ENCODE measurements at places on chromosomes 4 and X.

GRCh38 chr4:165150545-165150944 is 37.9 kb upstream of the TMEM192 start:
- DNase-seq = no peak

GRCh38 chr4:87213421-87214075 is 6.9 kb downstream of the KLHL8 start:
- no peak for DNase-seq

- DNase-seq = no peak
Observed at GRCh38 chr4:151215295-151215694, 61.7 kb upstream of the PRSS48 start.

GRCh38 chr4:94892051-94892450 is 134.3 kb downstream of the BMPR1B start:
- DNase-seq = no peak

GRCh38 chr4:17008834-17009345 is 110.4 kb upstream of the LDB2 start:
- DNase-seq = no peak

DNA sequence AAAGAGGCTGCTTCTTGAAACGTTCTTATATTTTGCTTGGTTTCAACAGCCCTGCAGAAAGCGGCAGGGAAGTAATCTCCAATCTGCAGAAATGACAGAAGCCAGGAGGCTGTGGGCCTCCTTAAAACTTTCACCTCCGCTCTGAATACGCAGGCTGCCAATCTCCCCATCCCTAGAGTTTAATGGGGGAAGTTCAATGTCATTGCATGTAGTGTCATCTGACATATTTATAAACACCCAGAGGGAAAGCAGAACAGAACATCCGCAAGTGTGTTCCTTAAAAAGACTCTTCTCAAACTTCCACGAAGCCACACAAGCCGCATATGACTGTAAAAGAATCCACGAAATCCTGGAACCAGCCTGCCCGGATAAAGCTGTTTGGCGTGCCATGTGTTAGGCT is 148.8 kb upstream of the TBL1X start:
- no peak for DNase-seq

- DNase-seq = no peak
Observed at GRCh38 chrX:55750256-55750655, 32.7 kb downstream of the RRAGB start.

GRCh38 chr4:153217440-153217839 is 13.2 kb downstream of the TRIM2 start:
- DNase-seq = peak; percentile 33

GRCh38 chr4:112109360-112110058 is 35.7 kb upstream of the FAM241A start:
- DNase-seq = no peak

- DNase-seq = no peak
Observed at GRCh38 chr4:120685756-120686278, 236.7 kb downstream of the PRDM5 start.

DNA sequence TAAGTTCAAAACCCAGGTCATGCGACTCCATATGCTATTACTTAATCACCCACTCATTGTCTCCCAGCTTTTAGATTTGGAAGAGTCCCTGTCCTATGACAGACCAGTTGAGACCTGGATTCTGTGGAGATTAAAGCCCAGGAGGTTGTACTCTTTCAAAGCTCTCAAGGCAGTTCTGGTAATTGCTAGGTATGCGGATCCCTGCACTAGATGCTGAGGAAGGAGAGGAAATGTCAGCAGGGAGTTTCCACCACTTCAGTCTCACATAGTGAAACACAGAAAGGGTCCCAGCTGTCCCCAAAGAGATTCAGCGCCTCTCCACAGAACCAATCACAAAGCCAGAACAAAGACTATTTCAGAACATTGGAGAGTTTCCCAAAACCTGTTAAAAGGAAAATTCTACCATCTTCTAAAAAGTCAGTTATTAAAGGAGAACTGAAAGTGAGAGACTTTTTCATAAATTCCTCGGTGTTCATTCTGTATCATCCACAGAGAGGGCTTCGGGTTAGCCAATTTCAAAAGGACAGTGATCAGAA is 53.4 kb downstream of the IRF2 start:
- no peak for DNase-seq

DNA sequence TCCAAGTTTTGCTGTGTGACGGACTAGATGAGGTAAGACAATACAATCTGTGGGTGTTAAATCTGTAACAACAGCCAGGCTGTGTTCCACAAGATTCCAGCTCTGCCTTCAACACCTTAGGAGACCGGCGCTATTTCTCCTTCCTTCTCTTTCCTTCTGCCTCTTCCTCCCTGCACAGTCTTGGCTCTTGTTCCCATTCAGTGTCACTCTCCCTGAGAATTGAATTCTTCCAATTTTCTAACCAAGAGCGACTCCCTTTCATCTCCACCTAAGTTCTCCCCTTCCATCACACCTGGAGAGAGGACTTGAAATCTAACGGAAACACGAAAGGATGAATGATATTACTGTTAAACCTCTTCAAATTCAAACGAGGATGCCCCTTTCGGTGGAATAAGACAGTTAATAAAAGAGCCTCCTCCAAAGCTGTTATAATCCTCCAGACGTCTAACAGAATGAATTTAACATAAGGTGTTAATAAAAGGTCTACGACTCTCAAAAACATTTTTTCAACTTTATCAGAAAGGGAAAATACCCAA is 2.7 kb downstream of the EPHA5 start:
- no peak for DNase-seq

DNA sequence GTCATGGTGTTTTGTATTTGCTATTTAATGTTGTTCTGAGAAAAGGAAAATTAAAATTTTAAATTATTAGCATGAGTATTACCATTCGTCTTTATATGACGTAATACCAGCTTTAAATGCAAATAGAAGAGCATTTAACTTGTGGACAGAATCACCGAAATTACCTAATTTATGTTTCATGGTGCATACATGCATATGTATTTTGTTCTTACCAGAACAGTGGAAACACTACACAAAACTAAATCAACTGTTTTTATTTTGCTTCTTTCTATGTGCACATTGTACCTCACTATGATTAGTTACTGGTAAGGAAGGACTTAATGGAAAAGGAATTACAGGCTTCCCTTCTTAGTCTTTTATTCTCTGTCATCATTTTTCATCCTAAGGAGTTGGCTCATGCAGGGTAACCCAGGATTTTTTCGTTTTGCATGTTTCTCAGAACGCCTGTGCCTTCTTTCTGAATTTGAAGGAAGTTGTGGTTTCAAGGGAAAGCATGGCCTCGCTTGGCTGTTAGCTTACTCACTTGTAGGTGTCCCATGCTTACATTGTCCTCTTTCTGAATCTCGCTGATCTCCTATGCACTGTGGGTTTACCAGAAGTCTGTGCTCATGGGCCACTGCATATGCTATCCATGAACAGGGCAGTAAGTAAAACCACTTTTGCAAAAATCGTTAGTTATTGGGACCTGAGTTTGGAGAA is 300.0 kb upstream of the PUDP start:
- DNase-seq = no peak

DNA sequence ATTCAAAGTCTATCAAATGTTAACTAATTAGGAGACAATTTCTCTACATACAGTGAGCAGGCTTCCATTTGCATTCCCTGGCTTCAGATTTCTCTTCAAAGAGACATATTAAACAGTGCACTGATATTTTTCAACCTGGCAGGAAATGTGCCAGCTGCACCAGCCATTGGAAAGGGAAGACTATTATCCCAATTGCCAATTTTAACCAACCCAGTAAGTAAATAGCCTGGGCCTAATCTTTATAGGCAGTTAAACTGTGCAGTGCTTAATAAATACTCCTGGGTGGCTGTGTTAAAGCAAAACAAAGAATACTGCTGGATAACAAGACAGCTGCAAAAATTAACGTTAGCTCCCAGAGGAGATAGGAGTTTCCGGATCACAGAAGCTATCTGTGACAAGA is 111.9 kb upstream of the GALNT7 start:
- DNase-seq = no peak

DNA sequence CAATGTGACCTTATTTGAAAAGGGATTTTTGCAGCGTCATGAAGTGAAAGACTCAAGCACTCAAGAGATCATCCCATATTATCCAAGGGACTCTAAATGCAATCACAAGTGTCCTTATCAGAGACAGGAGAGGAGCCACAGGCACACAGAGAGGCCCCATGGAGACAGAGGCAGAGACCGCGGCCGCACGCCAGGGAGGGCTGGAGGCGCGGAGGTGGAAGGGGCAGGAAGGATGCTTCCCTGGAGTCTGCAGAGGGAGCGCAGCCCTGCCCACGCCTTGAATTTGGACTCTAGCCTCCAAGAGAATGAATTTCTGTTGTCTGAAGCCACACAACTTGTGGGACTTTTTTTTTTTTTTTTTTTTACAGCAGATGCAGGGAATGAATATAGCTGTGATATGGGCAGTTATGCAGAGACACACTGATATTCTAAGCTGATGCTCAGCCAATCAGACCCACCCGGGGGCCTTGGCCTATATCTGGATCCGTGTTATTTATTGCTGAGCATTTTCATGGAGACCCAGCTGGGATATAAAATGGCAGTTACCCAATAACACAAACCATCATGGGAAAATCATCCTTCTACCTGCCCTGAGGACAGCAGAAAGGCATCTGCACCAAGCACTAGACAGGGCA is 244.8 kb upstream of the PSAPL1 start:
- no peak for DNase-seq

DNA sequence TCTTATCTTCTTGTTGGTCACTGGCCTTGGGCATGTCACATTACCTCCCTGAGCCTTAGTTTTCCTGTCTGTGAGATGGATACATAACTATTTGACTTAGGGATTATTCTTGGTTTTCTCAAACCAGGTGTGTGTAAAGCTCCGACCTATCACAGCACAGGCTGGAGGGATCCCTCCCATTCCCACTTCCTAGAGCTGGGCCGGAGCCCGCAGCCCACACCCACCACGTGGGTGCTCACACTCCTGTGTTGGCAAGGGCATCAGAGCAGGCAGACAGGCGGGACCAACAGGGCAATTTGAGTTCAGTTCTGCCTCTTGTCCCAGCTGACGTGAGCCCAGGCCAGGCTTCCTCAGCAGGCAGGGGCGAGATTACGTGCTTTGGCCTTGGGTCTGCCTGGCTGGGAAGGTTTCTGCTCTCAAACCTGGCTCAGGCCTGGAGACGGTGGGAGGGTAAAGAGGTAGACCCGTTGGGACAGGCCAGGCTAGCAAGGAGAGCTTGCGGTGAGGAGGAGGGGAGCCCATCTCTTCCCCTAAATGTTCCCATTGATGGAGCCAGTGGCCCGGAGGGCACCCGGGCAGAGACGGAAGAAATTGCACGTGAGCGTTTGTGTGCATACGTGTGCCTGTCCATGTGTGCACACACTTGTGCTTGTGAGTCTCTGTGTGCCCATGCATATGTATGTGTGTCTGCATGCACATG is 734 bp upstream of the SH3TC1 start:
- DNase-seq = no peak

DNA sequence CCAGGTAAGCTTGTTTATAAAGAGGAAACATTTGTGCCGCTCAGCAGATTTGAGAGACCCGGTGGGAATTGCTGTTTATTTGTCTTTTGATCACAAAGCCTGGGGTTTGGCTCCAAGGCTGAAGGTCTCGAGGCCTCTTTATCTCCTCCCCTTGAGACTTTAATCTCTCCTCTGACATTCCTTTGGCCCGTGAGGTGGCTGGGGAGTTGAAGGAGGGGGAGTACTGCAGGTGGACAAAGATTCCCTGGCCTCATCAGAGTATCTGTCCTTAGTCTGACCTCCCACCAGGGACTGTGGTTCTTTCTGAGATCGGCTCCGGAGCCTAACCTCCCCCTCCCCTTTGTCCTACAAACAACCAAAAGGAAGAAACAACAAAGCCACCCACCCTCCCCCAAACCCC is 216.5 kb downstream of the MID1IP1 start:
- DNase-seq = no peak

GRCh38 chr4:153521999-153522801 is 56.0 kb downstream of the TMEM131L start:
- DNase-seq = no peak

DNA sequence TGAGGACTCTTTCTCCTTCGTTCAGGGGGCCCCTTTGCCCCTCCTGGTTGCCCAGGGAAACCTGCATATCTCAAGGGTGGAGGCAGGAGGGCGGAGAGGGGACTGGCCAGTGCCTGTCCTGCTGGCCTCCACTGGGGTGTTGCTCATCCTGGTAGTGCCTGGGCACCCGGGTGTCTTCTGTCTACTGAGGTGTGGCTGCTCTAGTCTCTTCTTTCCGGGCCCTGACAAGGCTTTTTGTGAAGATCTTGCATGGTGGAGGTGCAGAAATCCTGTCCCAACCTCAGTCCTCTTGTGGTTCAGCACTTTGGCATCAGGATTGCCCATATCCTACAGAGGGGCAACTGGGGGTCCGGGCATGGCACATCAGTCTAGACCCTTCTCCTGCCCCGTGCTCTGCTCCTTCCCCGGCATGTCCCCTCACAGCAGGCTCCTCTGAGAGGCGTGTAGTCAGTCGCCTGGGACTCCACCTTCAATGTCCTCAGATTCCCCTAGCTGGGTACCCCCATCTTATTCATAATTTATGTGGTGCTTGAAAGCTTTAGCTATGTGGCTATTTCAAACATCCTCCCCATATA is 1.9 kb downstream of the CCDC110 start:
- no peak for DNase-seq

DNA sequence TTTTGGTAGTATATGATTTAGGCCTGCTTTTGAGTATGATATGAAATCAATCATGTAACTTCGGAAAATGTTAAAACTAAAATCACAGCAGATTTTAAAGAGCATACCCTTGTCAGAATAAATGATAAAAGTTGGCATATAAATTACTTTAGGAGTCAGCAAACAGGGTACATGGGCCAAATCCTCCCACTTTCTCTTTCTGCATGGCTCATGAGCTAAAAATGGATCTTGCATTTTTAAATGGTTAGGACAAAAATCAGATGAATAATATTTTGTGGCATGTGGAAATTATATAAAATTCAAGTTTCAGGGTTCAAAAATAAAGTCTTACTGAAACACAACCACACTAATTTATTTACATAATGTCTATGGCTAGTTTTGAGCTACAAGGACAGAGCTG is 214.9 kb downstream of the GASK1B start:
- DNase-seq = no peak

DNA sequence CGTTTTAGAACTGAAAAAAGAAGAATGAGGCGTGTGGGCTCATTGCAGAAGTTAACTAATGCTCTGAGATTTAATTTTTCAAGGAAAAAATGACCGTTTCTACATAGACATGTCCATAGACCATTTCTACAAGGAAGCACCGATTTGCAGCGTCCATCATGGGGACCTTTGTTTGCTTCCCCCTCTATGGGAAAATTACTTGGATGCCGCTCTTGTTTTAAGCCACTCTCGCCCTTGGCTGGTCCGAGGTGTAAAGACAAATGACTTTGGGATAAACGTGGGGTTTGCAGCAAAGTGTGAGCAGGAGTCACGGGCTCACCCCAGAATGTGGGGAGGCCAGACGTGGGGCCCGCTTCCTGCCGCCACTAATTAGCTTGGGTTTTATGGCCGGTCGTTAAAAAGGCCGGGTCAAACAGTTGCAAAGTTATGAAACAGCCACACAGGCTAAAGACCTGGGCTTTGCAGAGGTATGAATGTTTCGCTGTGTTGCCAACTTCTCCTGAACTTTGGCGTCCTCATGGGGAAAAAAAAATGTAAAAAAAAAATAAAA is 235.9 kb downstream of the SHOX start:
- no peak for DNase-seq

- DNase-seq = no peak
Observed at GRCh38 chrX:134542485-134542884, 82.5 kb downstream of the HPRT1 start.
